ENCODE measurements at places on chromosomes 7 and 10. TPM values are rescaled to one million over a fixed set of nuclear protein-coding genes. Genes with fewer than 3 reads are reported as not detected.

The CROT gene
- 49.9 TPM for total RNA-seq

The TUBB8 gene
- total RNA-seq, result 0.82 TPM

DNA sequence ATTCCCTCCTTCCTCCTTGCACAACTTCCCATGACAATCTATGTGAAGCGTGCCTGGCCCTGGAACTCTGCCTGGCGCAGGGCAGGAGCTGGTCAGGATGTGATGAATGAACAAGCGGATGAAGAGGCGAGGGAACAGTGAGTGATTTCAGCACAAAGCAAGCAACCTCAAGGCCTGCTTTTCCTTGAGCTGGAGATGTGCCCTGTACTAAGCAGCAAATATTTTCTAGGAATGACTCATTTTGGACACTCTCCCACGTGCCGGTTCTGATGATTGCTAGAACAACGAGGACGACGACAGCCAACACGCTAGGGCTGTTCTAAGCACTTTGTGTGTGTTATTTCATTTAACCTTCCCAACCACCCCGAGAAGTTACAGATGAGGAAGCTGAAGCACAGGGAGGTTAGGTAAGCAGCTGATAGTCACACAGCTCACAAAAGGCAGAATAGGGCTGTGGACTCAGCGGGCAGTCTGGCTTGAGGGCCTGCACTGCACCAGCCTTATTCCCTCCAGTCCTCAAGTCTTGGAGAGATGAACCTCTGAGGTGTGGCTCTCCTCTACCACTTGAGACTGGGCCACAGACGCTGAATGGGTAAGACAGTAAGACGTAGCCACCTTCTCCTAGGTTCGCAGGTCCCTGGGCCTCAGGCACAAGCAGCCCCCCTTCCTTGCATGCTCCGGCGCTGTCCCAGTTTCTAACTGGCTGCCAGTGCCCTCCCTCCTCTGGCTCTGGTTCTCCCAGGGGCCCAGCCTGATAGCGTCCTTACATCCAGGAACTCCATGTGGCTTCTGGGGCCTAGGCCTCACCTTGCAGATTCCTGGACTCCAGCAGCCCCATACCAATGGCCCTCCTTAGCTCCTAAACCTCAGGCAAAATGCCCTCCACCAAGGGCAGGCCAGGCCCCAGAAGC lies 59.0 kb downstream of the YKT6 start:
- H3K4me3 ChIP-seq, result no peak overlapping the region
- no peaks in the 10 kb centered on the region for H3K36me3 ChIP-seq
- peaks cover 14% of the 10 kb centered on the region for H3K4me1 ChIP-seq
- H3K27ac ChIP-seq, result peak overlapping the region; percentile 37
- peak; percentile 15 for DNase-seq
- peaks cover 18% of the 10 kb centered on the region for H3K27me3 ChIP-seq

DNA sequence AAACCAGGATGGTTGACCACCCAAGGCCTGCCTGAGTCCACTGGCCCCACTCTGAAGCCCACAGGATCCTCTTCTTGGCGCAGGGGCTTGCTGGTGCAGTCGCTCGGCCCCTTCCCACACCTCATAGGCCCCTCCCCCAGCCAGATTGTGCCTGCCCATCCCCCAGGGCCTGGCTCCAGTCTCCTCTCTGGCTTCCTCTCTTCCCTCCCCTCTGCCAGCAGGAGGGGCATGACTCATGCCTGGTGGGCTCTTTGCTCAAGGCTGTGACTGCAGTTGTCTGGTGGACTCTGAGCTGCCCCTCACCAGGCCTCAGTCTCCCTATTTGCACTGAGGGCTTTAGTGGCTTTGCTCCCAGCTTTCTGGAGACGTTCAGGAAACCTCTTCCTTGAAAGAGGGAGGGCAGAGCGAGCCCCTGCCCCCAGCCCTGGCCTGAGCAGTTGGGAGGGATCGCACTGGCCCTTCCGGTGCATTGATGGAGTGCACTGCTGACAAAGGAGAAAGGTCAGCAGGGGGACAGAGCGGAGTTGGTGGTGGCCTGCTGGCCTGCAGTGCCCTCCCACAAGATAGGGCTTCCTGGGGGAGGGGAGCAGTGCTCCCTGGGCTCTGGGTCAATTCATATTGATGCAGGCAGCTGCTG lies 60.7 kb downstream of the ZMIZ1 start:
- H3K27me3 ChIP-seq, result no peaks in the 10 kb centered on the region
- no peak for DNase-seq
- peak overlapping the region; percentile 33 for H3K27ac ChIP-seq

DNA sequence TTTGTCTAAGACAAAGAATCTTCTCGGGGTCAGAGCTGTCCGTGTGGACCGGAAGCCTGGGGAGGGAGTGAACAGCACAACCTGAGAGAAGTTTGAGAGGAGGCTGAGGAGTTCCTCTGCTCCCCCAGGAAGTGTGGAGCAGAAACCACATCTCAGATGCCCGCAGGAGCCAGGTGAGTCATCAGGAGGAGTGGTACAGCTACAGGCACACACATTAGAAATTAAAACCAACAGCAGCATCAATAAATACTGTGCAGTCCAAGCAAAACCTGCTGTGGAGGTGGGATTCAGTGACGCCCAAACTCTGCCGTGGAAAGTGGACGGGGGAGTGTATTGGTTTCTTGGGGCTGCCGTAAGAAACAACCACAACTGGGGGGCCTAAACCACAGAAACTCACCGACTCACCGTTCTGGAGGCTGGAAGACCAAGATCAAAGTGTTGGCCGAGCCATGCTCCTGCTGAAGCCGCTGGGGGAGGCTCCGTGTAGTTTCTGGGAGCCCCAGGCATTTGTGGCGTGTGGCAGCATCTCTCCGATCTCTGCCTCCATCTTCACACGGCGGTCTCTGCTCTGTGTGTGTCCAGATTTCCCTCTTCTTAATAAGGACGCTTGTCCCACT lies 31.2 kb upstream of the GARS1 start:
- H3K27ac ChIP-seq, result no peak overlapping the region
- H3K4me3 ChIP-seq, result no peak overlapping the region
- no peaks in the 10 kb centered on the region for H3K4me1 ChIP-seq
- H3K36me3 ChIP-seq, result no peaks in the 10 kb centered on the region
- no peaks in the 10 kb centered on the region for H3K27me3 ChIP-seq
- DNase-seq, result no peak
